Activated CD8-positive, alpha-beta memory T cell treated with anti-CD3 and anti-CD28 coated beads, Interleukin-2, amount 10 ng/mL, durations not matched to agents 7 days and 5 days (primary cell): ENCODE measurements at places on chromosomes 7 and 10. TPM values are rescaled to one million over a fixed set of nuclear protein-coding genes. Genes with fewer than 3 reads are reported as not detected.

CDHR3 gene
- total RNA-seq, result 0.30 TPM

CYP3A4 gene
- not detected for total RNA-seq

RHOBTB1 gene
- not detected for total RNA-seq

GRCh38 chr10:9833942-9834341, 1183.7 kb upstream of the CELF2 start:
- no peaks in the 10 kb centered on the region for H3K36me3 ChIP-seq
- no peak overlapping the region for H3K4me3 ChIP-seq
- DNase-seq, result no peak

DNA sequence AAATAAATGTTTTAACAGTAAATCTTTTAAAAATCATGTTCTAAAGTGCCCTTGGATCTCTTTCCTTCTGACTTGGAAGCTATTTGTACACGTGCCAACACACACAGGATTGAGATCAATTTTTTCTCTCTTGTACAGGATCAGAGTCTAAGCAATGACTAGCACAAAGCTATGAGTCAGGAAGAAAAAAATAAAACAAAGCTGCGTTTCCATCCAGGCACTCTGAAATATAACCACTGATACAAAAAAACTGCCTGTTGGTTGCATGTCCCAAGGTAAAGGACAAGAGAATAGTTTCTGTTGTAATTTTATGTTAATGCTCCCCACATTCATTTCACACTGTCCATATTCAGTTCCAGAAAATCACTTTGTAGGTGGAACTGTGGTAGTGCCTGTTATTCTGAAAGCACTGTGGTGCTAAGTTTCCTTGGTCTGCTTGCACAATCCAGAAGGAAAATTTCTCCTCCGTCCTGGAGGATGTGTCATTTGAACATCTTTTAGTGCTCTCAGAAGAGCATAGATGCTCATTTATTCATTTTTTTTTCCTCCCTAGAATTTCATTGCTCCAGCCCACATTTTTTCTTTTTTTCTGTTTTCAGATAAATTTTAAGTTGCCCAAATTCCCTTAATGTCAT, 113.4 kb downstream of the PLXDC2 start:
- DNase-seq, result no peak
- H3K4me1 ChIP-seq, result no peaks in the 10 kb centered on the region
- no peak overlapping the region for H3K27ac ChIP-seq
- H3K36me3 ChIP-seq, result no peaks in the 10 kb centered on the region
- H3K4me3 ChIP-seq, result no peak overlapping the region

DNA sequence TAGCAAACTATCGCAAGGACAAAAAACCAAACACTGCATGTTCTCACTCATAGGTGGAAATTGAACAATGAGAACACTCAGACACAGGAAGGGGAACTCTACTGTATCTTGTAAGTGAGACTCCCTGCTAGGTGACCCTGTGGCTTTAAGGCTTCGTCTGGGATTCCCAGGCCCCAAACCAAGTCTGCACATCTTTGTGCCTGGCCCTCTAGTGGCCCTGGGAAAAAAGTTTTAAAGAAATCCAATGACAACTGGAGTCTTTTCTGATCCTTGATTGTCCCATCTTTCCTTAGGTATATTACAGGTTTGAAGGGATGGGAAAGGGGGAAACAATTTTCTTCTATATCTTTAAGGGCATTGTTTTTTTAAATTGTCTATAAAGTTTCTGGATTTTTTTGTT, 10.6 kb upstream of the LIPM start:
- no peaks in the 10 kb centered on the region for H3K36me3 ChIP-seq
- peaks cover 24% of the 10 kb centered on the region for H3K4me1 ChIP-seq
- no peak overlapping the region for H3K4me3 ChIP-seq
- DNase-seq, result no peak

DNA sequence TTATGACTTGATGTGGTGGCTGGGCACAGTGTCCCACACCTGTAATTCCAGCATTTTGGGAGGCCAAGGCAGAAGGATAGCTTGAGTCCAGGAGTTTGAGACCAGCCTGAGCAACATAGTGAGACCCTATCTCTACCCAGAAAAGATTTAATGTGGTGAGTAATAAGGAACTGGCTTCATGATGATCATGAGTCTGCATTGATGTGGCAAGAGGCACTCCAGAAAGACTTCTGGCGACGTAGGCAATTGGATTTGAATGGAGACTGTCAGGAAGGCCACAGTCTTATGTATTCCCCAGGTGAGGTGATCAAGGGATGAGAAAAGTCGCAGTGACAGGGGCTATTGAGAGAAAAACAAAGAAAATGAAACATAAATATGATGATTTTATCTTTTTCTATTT, 138.0 kb downstream of the CACNB2 start:
- no peak overlapping the region for H3K27ac ChIP-seq
- no peaks in the 10 kb centered on the region for H3K4me1 ChIP-seq
- DNase-seq, result no peak

GRCh38 chr7:140562926-140563481, 77.6 kb downstream of the DENND2A start:
- no peaks in the 10 kb centered on the region for H3K36me3 ChIP-seq
- no peaks in the 10 kb centered on the region for H3K4me1 ChIP-seq
- DNase-seq, result no peak

DNA sequence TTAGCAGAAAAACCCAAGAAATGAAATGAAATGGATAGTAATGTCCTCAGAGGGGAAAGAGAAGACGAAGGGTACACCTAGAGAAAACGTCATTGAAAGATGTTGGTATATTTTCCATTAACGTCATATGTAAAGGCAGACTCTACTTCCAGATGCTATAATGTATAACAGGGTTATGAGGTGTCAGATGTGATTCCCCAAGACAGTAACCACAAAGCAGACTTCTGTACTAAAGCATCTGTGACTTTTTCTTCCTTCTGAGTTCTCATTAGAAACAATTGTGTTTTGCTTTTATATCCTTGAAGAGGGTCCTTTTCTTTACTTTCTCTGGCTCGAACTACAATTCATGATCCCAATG, 37.4 kb downstream of the LRRC72 start:
- H3K27ac ChIP-seq, result peak overlapping the region; percentile 80
- H3K4me3 ChIP-seq, result peak overlapping the region; percentile 33
- DNase-seq, result no peak
- peaks cover 18% of the 10 kb centered on the region for H3K4me1 ChIP-seq
